Activated naive CD4-positive, alpha-beta T cell treated with anti-CD3 and anti-CD28 coated beads for 36 hours (primary cell): ENCODE measurements at places on chromosomes 3 and 15.
A peak's percentile ranks its signal among the peaks of the same experiment; 100 is the strongest.

- DNase-seq, result peak; percentile 15
These were observed 62.8 kb upstream of the HERC1 start for GRCh38 chr15:63896336-63897115.

- no peak for DNase-seq
These were observed 23.9 kb upstream of the CTSH start for GRCh38 chr15:78968539-78969271.

DNA sequence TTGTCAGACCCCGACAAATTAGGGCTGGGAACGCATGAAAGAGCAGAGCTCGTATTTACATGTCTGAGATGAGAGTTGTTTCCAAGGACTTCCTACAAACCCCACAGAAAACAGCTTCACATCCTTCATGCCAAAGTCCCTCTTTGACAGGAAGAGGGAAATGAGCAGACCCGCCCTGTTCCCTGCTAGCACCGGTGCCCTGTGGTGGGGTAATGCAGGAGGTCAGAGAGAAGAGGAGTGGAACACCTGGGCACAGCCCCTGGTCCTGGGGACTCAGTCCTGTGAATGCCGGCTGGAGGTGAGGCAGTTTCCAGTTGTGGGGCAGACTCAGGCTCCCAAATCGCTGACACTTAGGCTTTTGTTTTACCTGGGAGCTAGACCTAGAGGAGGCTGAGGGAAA is 4.0 kb downstream of the PLA2G4D start:
- DNase-seq, result no peak

- DNase-seq, result no peak
These were observed 470.9 kb downstream of the MECOM start for GRCh38 chr3:169192643-169193042.

DNA sequence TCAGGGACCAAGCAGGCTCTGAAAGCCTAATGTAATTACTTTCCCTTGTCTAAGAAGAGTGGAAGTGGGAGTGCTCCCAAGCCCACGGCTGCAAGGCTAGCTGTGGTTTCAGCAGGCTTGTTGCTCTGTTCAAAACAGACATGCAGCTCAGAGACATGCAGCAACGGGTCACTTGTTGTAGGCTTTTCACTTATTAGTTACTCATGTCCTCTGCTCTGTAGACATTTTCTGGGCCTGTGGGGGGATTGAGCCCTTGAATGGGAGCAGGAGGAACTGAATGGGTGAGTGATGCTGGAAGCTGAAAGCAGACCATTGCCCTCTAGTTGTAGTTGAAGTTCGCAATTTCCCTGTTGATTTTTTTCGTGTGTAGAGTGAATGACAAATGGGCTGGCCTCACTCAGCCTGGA is 261.9 kb upstream of the NR2E3 start:
- DNase-seq, result no peak

DNA sequence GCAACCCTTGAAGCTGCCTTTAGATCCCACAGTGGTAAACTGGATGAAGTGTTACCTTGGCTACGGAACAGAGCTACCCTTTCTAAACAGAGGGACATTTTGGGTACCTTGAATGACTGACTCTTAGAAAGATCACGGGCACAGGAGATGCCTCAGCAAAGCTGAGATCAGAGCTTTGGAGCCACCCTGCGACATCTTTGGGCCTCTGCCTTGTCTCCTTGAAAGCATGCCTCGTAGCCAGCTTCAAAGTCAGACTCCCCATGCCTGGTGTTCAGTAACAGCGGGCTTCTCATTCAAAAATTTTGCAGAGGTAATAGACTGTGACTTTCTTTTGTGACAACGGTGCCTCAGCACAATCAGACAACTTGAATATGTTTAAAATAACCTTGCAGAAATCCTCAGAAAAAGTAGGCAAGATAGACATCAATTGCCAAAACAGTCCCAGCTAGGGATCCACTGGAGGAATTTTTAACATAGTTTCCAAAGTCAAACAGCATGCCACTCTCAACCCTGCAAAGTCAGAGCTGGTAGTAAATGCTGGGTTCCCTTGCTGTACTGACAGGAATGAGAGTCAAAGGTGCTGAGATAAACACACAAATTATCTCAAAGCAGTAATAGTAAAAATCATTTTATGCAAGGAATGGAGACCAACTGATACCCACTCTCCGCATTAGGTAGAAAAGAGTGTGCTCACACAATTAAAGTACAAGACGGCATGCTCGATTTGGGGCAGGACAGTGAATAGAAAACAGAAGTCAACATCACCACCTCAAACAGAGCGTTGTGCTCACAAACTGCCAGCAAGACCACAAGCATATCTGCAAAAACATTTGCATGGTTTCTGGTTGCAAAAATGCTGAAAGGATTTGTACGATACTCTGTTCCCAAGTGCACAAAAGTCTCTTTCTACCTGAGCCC is 82.1 kb downstream of the MYO1E start:
- no peak for DNase-seq

DNA sequence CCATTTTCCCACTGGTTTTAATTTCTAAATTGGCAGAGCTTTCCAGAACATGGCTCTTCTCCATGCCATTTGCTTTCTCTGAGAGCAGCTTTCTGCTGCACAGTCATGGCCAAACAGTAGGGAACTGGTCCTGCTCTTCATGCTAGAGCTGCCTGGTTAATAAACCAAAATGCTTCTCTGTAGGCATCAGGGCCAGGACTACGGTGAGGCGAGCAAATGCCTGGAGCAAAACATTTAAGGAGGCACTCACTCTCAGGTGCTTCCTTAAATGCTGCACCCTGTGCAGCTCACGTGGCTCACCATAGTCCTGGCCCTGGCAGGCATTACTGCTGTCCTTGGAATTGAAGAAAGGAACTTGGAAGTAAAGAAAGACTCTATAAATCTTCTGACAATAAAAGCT is 48.5 kb upstream of the PPP2R3A start:
- no peak for DNase-seq

DNA sequence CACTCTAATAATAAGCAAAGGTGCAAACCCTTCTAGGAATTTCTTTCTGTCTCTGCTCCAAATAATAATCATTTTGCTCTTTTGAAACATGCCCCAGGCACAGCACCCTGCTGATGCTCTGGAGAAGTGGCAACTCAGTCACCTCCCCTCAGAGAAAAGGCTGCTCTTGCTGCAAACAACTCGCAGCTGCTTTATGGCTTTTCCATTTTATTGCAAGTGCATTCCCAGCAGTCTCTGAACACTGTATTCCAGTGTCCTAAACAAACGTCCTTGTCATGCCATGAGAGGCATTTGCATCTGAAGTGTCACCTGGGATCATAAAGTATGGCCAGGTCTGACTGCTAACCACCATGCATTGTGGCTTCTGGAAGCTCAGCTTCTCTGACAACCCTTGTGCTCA is 358.1 kb upstream of the TRIM42 start:
- DNase-seq, result no peak

- no peak for DNase-seq
These were observed 226.7 kb upstream of the ALCAM start for GRCh38 chr3:105139881-105140560.

DNA sequence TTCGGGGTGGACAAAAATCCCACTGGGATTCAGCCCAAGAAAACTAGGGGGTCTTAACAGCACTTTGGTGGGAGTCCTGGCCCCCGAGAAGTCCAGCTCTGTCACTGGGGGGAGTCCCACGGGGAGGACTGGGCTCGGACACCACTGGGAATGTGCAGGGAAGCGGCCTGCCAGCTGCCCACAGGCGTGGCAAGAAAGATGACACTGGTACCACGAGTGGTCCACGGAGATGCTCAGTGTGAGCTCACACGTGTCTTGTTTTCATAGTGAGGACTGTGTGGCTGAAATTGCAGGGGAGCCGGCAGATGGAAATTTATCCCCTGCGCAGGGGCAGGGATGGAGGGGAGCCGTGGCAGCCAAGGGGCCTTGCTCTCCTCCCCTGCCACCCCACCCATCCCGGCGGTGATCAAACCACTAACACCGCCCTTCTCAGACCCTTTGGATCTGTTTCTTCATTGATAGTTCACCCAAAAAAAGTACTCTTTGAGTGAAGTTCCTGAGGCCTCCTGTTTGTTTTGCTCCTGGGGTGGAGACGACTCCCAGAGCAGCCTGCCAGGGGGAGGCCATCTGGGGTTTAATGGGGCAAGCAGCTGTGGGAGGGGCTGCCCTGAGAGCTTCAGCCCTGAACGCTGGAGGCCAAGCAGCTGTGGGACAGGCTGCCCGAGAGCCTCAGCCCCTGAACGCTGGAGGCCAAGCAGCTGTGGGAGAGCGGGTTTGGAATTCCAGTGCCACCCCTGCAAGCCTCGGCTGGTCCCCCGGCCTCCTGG is 130.9 kb downstream of the LRRK1 start:
- no peak for DNase-seq
